AG04450 (cell line): ENCODE measurements at places on chromosomes 12 and 14.

DNA sequence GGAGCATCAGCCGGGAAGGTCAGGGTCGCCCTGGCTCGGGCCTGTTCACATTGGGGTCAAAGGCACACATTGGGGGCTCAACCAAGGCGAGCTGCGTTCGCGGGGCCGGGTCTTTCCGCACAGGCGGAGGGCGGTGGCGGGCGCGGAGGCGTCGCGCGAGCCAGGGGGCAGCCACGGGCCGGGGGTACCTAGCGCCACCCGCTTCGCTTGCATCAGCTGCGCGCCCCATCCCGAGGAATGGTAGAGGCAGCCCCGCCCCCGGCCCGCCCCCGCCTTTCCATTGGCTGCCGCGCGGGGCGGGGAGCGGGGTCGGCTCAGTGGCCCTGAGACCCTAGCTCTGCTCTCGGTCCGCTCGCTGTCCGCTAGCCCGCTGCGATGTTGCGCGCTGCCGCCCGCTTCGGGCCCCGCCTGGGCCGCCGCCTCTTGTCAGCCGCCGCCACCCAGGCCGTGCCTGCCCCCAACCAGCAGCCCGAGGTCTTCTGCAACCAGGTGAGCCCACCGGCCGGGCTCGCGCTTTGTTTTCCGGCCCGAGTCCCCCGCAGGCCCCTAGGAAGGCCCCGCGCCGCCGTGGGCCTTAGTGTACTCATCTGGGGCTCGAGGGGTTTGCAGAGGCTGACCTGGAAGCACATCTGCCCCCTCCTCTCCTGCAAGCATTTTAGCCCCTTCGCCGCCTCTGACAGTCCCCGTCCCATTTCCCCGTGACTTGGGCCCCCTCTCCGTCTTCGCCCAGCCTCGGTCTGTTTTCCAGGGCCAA is at the start of gene ALDH2:
TSS of gene ALDH2 (plus strand) at position 326 of the 754 bp plus-strand sequence. CDS start at position 376, 50 bp downstream.
- no peak for DNase-seq

DNA sequence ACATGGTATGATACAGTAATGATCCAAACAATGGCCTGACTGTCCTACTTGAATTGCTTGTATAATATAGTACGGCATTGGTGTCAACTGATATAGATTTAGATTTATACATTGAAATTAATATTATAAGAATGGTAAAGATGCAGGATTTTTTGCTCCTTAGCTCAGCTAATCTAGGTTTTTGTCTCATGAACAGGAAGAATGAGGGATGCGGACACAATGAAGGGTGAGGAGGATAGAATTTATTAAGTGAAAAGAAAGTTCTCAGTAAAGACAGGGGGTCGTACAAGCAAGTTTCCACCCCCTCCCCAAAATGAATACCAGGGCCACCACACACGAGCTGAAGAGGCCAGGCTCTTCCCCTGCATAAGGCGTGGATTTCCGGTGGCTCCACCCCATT is 96.1 kb downstream of the KCNA5 start:
- DNase-seq, result no peak

GRCh38 chr14:100383727-100384158 is 60.6 kb downstream of the SLC25A47 start:
- DNase-seq, result no peak

- no peak for DNase-seq
Observed at GRCh38 chr14:96925422-96925821, 128.2 kb downstream of the VRK1 start.

DNA sequence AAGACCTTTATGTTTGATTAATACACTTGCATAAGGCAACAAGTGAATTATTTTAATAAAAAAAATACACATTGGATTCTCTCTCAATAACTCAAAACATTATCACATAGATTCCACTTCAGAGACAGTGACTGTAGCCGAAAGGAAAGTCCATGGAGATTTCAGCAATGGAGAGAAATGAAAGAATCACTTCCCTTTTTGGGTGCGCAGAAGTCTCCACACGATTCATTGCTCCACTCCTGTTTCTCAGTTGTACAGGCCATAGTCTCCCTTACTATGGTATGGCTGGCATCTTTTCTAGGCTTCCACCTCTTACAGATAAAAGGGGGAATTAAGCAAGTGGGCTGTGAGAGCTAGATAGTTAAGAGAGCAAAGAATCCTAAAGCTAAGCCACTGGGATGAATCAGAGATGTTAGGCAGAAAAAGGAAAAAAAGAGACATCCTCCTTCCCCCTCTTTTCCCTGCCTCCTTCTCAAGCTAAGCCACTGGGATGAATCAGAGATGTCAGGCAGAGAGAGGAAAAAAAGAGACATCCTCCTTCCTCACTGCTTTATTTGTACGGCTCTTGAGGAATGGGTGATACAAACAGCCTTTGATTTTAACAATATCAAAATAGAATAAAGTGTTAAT is 16.3 kb downstream of the ST8SIA1 start:
- no peak for DNase-seq

GRCh38 chr12:127144770-127145169 is 1122.2 kb upstream of the TMEM132C start:
- DNase-seq, result no peak

GRCh38 chr14:100239211-100239839 is 381 bp downstream of the YY1 start:
- no peak for DNase-seq

DNA sequence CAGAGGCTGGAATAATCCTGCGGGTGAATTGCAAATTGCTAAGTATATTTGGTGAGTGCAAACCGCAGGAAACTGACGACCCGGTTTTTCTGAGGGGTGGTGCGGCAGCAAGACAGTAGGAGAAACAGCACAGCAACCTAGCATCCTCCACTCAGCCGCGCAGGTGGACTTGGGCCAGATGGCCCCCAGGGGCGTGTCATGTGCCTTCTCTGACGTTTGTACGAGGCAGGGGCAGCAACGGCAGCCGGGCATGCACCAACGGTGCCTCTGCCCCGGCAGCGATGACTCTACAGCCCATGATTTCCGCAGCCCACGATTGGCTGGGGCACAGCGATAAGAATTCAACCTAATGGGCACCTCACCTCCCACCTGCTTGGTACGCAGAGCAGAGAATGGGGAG is 11.1 kb upstream of the CLEC2A start:
- no peak for DNase-seq

GRCh38 chr12:31875609-31875964 is 83.6 kb upstream of the RESF1 start:
- no peak for DNase-seq

- no peak for DNase-seq
Observed at GRCh38 chr12:89166525-89166934, 185.8 kb downstream of the DUSP6 start.

- no peak for DNase-seq
Observed at GRCh38 chr14:54322246-54322645, 74.6 kb upstream of the CDKN3 start.

GRCh38 chr14:96103560-96104460 is 64.6 kb downstream of the C14orf132 start:
- DNase-seq, result no peak

GRCh38 chr14:29674566-29675285 is 252.9 kb downstream of the PRKD1 start:
- DNase-seq, result no peak

DNA sequence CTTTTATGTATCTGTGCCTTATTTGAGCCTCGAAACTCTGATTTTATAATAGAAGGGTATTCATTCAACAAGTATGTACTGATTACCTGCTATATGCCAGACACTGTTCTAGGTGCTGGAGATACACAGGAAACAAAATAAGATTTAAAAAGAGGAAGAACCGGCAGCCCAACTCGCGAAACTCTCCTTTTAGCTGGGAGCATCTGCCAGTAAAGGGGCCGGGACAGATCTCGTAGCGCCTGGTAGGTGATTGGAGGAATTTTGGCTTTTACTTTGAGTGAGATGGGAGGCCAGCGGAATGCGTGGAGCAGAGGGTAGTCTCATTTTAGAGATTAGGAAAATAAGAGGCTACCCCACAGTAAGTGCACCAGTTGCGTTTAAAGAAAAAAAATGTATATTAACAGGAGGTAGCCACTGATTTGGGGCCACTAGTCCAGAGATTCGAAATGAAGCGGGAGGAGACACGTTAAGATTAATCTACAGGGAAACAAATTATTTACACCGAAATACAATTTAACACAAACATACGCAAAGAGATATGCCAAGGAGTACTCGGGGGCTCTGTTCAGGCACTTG is 520 bp upstream of the MON2 start:
- no peak for DNase-seq

DNA sequence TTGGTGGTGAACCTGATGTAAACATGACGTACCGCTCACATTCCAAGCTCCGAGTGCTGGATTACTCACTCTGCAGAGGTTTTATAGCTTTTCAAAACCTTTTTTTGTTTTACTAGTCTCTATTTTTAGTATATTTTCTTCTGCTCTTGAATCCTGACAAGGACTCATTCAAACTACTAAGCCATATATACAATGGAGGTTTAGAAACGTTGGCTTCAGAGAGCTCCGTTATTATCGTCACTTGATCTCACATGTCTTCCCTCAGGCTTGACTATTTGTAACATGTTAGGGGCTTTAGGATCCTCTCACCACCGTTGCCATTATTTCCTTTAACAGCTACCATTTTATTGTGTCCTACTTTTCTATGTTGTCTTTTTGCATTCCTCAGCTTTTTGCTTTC is 1321.5 kb upstream of the FLRT2 start:
- DNase-seq, result no peak

GRCh38 chr12:20492251-20492760 is 124.0 kb downstream of the PDE3A start:
- no peak for DNase-seq

GRCh38 chr14:94665544-94665943 is 53.4 kb downstream of the SERPINA3 start:
- DNase-seq, result no peak

DNA sequence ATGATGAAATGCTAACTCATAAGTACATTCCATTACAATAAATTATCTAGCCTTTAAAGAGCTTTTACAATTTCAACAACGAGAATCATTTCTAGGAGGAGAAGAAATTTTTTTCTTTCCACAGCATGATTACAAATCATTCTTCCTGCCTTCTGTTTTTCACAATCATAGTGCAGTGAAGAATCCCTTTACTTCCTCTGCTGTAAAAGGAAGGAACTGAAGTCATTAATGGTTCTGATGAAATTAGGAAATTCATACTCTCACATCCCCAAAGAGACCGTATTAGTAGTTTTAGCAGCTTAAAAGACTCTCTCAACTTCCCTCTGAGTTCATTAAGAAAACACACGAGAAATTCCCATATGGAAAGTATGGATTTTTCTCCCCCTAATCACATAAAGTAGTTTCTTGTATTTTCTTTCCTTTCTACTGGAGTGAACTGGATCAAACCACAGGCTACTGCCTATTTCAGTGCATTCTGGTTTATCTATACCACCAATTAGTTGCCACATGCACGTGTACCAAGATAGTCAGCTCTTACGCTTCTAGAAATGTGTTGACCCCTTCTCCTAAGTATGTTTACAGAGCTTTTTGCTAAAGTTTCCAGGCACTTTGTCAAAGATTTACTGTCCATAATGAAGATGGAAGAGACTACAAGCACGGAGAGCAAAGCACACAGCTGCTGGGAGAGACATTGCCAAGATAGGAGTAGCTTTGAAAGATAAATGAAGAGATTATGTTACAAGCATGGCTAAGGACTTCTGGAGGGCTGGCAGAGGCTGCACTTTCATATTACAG is 58.9 kb upstream of the KITLG start:
- no peak for DNase-seq

GRCh38 chr12:131561051-131561450 is 149.8 kb upstream of the SFSWAP start:
- no peak for DNase-seq

DNA sequence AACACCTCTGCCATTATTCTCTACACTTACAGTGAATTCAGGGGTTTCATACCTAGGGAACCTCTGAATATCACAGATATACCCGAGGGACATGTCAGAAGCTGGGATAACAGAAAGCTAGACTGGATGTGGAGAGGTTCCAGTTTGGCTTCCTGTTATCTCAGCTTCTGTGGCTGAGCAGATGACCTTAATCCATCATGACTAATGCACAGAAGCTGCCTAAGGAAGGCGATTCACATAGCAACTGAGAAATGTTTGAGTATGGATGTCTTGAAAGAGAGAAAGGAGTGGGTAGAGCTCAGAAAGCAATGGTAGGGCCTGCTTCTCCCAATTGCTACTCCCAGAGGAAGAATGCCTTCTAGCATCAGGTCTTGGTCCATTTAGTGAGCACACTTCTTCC is 187.6 kb downstream of the RMST start:
- no peak for DNase-seq

DNA sequence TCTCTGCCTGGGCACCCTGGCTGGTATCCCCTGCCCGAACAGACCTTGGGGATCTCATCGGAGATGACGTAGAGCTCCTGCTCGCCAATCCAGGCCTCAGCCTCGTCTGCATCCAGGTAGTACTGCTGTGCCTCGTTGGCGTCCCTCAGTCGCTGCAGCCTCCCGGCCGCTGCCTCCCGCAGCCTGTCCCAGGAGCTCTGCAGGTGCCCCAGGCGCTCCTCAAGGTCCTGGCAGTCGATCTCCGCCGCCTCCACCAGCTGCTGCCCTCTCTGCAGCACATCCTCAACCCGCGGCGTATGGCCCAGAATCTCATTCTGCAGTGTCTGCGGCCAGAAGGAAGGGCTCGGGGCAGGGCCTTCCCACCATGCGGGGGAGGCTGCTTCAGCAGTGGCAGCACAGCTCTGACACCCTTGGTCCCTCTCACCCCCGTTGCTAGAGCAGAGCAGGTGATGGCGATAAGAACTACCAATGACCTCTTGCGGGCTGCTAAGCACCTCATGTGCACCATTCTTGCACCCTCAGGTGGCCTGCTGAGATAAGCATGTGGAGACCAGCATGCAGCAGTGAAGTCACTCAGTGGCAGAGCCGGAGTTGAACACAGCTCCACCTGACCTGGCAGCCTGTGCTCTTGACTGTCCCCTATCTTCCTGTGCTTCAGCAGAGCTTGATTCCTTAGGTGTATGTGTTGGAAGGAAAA is 71.0 kb downstream of the PLEKHG3 start:
- DNase-seq, result no peak

- DNase-seq, result no peak
Observed at GRCh38 chr12:104624529-104624928, 167.8 kb downstream of the CHST11 start.

DNA sequence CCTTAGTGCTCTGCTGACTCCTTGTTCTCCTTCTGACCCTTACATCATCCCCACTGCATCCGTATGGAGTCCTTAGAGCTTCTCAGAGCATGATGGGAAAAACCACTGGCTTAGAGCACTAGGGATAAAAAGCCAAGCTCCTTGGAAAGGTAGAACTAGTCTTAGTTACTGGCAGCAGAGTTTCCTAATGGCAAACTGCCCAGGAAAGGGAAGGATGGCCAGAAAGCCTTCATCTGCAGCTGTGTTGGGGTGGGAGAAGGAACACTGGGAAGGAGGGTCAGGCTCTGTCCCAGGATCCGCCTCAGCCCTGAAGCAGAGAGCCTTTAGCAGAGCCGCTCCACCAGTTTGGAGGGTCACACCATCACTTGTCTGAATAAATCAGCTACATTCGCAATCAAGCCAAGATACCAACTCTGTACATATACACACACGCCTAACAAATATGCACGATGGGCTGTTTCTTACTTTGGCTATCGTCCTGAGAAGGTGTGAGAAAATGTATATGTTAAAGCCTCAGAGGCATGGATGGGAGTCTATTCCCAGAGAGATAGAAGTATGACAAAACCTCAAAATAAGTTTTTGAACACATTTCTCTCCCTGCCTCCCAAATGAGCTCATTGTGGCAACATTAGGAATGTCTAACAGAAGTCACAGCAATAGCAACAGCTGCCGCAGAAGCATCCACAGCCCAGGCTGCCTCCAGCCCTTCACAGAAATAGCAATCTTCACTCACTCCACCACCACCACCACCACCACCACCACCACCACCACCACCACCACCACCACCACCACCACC is 18.6 kb upstream of the GALNT8 start:
- no peak for DNase-seq
